ENCODE measurements at places on chromosomes 2 and 18.

- DNase-seq = no peak
Observed at GRCh38 chr2:23457990-23458682, 73.2 kb downstream of the KLHL29 start.

DNA sequence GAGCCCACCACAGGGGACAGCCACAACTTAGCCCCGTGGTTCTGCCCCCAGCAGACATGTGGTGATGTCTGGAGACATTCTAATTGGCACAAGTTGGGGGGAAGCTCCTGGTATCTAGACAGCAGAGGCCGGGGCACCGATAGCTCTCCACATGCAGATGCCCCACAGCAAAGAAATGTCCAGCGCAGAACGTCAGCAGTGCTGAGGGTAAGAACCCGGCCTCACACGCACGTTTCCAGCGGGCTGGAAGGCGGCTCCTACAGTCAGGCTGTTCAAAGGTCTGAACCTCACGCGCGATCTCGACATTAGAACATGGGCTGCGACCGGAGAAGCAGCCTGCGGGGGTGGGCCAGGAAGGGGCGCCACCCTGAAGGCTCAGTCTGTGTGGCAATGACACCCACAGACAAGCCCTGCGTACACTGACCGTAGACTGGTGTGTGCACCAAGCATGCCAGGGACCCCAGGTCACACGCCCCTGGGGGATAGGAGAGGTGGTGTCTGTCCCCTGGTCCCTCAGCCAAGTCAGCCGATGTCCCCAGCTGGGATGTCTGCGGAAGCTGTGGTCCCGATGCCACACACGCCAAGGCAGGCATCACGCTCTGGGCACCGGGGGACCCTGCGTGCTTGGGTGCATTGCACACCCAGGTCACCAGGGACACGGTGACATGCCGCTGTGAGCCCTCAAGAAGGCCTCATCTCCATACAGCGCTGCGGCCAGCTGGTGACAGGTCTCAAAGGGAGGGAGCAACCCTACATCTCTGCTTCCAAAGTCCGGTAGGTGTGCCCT is 66.3 kb downstream of the PARD6G start:
- DNase-seq = no peak

GRCh38 chr2:47520825-47521665 is 118.1 kb downstream of the MSH2 start:
- no peak for DNase-seq

GRCh38 chr2:201345625-201346213 is 11.4 kb downstream of the FLACC1 start:
- no peak for DNase-seq

- no peak for DNase-seq
Observed at GRCh38 chr2:64989982-64990614, 899 bp downstream of the SLC1A4 start.

DNA sequence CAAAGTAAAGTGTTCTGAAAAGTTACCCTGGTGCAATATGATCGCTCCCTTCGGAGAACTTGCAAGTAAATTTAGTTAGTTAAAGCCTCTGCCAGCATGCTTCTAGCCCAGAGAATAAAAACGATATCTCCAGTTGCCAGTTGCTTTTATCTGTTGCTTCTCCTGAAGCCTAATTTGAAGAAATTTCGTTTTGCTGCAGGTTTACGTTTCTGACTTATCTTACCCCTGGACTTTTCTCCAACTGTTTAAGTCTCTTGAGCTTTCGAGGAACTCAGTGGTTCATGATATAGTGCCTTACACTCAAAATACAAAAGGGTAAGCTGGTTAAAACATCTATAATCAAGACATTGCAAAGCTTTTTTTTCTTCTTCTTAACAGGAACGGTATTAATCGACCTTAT is 131.1 kb downstream of the FAM161A start:
- no peak for DNase-seq

DNA sequence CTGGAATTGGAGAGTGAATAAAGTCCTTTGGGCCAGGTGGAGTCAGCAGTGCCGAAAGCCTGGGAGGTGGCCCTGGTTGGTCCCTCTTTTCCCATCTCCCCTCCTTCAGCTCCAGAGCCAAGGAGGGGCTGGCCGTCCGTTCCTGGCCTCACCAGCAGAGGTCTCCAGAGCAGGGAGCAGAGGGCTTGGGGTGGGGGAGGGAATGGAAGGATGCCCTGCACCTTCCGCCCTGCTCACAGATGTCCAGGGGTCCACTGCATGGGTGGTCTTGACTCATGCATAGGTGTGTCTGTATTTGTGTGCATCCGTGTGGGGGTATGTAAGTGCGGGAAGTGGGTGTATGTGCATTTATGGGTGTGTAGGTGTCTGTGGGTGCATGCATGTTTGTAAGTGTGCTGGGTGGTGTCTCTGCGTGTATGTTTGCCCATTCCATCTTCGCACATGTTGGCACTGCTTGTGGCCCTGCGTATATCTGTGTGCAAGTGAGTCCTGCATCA is 201.8 kb downstream of the ZFP36L2 start:
- DNase-seq = no peak

- DNase-seq = no peak
Observed at GRCh38 chr18:35935805-35936204, 36.7 kb upstream of the RMP24 start.

- no peak for DNase-seq
Observed at GRCh38 chr2:162581959-162582798, 238.2 kb downstream of the GCA start.

DNA sequence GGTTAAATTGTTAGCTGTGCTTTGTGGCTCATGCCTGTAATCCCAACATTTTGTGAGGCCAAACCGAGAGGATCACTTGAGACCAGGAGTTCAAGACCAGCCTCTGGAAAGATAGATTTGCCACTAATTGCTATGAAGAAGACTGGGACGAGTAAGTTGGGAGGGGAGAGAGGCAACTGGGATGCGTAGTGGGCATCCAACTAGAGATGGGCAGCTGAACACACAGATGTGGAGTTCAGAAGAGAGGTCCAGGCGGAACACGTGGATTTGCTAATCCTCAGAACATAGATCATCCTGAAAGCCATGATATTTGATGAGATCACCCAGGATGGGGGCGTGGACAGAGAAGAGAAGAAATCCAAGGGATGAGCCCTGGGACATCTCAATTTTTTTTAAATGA is 48.7 kb downstream of the CYP26B1 start:
- DNase-seq = peak; percentile 41

DNA sequence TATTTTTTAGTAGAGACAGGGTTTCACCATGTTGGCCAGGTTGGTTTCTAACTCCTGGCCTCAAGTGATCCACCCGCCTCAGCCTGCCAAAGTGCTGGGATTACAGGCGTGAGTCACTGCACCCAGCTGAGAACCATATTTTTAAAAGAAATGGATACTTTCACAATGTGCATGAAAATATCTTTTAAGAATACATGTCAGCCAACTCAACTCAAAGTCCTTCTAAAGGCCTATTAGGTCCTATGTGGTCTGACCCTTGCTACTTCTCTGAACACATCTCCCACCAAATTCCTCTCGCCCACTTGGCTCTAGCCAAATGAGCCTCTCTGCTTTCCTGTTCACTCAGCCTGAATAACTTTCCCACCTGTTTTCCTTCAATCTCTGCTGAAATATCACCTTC is 119.6 kb downstream of the MTX2 start:
- no peak for DNase-seq

- DNase-seq = no peak
Observed at GRCh38 chr2:130845505-130846085, 8.9 kb downstream of the ARHGEF4 start.

GRCh38 chr2:10885094-10885860 is 26.5 kb upstream of the KCNF1 start:
- DNase-seq = no peak

DNA sequence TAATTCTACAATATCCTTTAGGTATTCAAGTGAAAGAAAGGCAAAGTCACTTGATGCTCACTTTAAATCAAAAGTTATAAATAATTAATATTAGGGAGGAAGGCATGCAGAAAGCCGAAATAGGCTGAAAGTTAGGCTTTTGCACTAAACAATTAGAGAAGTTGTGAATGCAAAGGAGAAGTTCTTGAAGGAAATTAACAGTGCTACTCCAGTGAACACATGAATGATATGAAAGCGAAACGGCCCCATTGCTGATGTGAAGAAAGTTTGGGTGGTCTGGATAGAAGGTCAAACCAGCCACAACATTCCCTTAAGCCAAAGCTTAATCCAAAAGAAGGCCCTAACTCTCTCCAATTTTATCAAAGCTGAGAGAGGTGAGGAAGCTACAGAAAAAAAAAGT is 103.1 kb upstream of the CXCR4 start:
- DNase-seq = no peak

GRCh38 chr2:181916726-181917718 is 25.5 kb downstream of the ITPRID2 start:
- no peak for DNase-seq

- DNase-seq = no peak
Observed at GRCh38 chr18:58823412-58823811, 41.3 kb upstream of the ZNF532 start.

DNA sequence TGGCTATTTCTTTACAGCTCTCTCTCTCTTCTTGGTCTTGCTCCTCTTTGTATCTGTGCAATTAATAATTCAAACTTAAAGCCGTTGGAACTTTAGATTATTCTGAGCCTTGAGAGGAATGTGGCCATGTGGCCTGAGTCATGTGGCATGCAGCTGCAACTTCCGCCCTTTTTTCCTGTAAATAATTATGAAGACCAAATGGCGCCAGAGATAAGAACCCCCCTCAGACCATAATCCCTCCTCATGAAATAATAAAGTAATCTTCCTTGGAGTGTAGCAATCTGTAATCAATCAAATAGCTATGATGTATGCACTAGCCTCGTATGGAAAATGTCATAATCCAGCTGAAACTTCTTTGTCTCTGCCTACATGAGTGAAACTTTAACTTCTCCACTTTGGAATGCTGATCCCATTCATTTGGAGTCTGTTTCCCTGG is 13.5 kb upstream of the TWSG1 start:
- no peak for DNase-seq

GRCh38 chr2:86331384-86331783 is 6.0 kb downstream of the REEP1 start:
- DNase-seq = no peak

DNA sequence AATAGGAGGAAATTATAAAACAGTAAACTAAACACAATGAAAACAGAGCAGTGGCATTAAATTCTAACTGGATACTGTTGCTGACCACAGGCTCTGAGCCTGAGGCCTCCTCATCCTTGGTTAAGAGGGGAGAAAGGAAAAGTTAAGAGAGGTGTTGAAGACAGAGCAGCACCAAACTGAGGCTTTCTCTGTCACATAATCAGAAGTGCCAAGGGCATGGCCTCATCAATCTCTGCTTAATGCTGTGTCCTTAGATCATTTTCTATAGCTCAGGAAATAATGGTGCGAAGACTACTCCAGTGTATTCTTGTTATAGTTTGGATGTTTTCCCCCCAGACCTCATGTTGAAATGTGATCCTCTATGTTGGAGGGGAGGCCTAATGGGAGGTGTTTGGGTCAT is 160.9 kb upstream of the SLC1A4 start:
- DNase-seq = no peak

- DNase-seq = no peak
Observed at GRCh38 chr18:47149457-47150028, 757 bp downstream of the HDHD2 start.

DNA sequence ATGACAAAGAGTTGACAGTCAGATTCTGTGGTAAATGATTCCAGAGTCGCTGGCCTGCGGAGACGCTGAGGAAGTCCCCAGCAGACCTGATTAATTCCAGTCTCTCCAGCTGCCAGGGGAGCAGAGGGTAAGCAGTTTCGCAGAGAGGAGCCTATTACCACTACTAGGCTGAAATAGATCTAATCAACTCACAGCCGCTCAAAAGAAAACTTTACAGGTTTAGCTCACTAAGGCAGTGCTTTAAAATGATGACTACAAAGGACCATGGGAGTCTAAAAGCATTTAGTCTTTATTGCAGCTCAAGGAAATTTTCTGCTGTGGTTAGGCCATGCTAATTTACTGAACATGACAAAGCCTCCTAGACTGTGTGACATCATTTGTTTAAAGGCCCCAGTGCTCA is 445.6 kb upstream of the POU3F3 start:
- DNase-seq = no peak

DNA sequence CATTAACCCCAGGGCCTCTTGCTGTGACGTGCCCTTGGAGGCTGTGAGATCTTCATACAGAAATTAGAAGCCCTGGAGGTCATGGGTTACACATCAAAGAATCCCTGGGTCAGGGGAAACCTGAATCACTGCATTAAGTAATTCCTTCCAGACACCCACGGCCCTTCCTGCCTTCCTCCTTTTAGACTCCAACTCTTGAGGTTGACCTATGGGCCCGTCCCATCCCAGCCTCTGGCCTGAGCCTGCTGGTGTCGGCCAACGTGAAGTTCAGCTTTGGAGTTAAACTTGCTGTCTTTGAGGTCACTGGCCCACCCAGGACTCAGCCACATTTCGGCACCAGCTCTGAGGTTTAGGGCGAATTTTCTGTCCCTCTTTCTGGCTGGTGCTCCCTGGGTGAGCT is 198.3 kb downstream of the ACKR3 start:
- no peak for DNase-seq

DNA sequence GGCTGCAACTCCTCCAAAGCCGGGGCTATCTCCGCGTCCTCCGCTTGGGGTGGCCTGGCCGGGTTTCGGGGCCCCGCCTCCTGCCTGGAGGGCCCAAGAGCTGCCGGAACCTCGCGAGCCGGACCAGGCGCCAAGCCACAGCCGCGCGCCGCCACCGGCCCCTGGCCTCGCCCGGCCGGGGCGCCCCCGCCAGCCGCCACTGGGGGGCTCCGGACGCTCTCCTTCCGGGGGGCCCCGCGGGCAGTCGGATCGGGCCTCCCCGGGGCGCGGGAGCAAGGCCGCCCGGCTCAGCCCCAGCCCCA is 17.4 kb upstream of the HAAO start:
- DNase-seq = peak; percentile 95

DNA sequence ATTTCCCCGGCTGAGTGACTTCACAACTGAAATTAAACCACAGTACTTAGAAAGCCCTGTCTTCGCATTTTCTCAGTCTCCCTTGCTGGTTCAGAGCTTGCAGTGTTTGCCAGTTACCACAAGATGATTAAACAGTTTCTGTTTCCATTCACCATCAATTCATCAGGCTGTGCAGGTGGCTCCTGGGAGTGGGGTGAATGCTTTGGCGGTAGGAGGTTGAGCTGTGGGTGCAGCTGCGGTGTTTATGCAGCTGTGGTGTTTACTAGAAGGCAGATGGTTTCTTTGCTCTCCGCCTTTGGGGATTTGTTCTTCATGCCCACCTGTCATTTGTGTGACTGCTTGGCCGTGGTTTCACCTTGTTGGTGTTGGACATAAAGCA is 16.1 kb downstream of the ACOXL start:
- no peak for DNase-seq

DNA sequence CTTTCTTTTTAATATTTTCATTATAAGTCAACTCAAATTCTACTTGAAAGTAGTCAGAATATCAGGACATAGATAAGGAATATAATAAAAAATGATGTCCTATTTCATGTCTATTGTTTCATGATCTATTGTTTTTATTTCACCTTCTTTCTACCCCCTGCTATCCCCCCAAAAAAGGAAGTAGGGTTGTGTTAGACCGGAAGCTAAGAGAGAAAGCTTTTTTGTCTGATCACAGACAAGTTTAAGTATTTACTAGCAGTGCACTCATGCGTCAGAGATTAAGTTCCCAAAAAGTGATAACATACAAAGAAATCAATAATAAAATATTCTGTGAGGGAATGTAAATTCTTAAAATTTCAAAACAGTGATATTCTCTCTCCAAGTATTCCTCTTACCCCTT is 447.1 kb upstream of the CNTNAP5 start:
- DNase-seq = no peak
